ENCODE measurements at places on chromosomes 3 and 15.

DNA sequence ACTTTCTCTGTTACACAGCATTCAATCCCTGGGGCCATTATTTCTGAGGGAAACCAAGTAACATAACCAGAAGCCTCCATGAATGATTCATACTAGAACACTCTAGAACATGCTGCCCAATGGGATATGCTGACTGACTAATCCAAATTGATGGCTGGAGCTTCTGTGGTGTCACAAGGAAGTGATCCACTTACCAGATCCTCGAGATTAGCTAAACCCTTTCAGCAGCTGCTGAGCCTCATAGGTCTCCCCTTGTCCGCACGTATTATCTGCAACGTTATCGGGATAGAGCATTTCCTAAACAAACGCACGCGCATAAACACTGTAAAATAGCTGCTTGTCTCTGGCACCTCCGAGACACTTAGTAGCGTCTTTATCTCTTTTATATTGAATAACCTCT, 61.2 kb upstream of the PROK2 start:
- H3K4me3 ChIP-seq = no peak overlapping the region
- H3K27me3 ChIP-seq = no peaks in the 10 kb centered on the region
- H3K36me3 ChIP-seq = no peaks in the 10 kb centered on the region

GRCh38 chr3:57120040-57120439, 45.1 kb downstream of the IL17RD start:
- no peaks in the 10 kb centered on the region for H3K36me3 ChIP-seq
- H3K4me1 ChIP-seq = no peaks in the 10 kb centered on the region
- no peaks in the 10 kb centered on the region for H3K27me3 ChIP-seq

DNA sequence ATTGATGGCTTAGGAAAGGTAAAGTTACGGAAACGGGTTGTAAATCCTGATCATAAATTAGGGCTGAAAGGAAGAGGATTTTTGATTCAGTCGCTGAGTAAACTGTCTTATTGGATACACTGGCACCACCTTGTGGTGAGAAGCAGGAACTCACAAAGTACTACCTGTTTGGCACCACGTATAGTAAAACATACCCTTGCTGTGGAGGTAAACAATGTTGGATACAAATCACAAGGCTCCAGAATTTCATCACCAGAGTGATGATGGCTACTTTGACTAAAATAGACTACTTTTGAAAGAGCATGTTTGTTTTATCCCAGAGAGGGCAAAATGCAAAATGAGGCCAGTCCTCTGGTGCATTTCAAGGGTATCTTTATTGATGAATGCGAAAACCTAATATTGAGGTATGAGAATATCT, 216.9 kb downstream of the IGSF11 start:
- no peaks in the 10 kb centered on the region for H3K36me3 ChIP-seq
- no peak for DNase-seq
- H3K27me3 ChIP-seq = no peaks in the 10 kb centered on the region
- no peak overlapping the region for H3K27ac ChIP-seq

GRCh38 chr3:14358426-14359211, 43.8 kb upstream of the SLC6A6 start:
- H3K4me1 ChIP-seq = no peaks in the 10 kb centered on the region
- H3K27ac ChIP-seq = no peak overlapping the region
- no peaks in the 10 kb centered on the region for H3K36me3 ChIP-seq
- no peak for DNase-seq

DNA sequence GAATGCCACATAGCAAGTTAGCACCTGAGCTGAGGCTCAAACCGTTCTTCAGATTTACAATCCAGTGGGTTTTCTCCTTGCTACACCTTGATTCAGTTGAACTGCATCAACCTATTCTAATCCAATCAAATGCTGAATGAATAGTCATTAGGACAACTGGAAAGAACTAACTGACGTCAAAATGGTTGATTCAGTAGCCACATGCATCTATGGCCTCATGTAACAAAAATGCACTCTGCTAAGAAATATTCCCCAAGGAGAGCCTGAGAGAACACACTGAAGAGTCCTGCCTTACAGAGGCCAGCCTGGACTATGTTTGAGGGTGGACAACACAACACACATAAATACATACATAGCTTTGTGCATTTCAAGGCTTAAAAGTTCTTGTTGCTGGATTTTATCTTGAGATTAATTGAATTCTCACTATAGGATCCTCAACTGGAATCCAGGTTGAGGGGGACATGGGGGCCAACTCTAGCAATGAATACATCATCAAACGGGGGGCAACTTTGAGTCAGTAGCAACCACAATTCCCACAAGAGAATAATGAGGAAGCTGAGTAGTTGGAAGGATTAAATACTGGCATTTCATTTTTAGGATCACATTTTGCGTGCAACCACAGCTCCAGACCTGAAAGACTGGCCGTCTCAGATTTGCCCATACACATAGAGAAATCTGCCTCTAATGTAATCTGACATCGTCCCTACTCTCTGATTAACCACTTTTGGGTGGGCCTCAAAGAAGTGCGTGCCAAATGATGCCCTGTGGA, 280.2 kb upstream of the ICE2 start:
- DNase-seq = no peak
- H3K4me3 ChIP-seq = no peak overlapping the region
- H3K27me3 ChIP-seq = no peaks in the 10 kb centered on the region
- no peaks in the 10 kb centered on the region for H3K36me3 ChIP-seq

GRCh38 chr3:119343719-119344118, 49.5 kb downstream of the ARHGAP31 start:
- no peaks in the 10 kb centered on the region for H3K4me1 ChIP-seq
- no peaks in the 10 kb centered on the region for H3K36me3 ChIP-seq
- no peak overlapping the region for H3K27ac ChIP-seq
- DNase-seq = no peak

DNA sequence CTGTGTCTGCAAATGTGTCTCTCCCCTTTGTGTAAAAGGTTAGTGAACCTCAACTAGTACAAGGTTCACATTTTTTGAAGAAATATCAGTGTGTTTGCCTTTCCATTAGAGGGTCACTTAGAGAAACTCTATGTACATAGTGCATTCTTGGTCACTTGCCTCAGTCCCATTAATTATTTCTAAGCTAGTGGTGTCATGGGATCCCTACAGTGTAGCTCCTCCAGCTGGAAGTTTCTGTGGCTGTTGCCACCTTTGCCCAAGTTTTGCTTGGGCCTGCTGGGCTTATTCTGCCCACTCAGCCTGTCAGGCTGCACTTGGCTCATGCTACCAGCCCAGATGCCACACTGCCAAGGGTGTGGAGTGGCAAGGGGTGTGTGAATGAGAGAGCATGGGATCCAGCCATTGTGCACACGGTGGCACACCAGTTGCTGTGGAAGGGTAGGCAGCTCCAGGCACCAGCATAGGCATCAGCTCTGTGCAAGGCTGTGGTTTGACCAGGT, 161.7 kb downstream of the ARPP21 start:
- no peaks in the 10 kb centered on the region for H3K27me3 ChIP-seq
- no peak overlapping the region for H3K27ac ChIP-seq
- H3K4me3 ChIP-seq = no peak overlapping the region

- DNase-seq = no peak
- no peak overlapping the region for H3K4me3 ChIP-seq
- no peaks in the 10 kb centered on the region for H3K36me3 ChIP-seq
These were observed 79.1 kb downstream of the FOXP1 start for GRCh38 chr3:71504250-71505036.

GRCh38 chr15:64800476-64800875, 25.0 kb downstream of the PIF1 start:
- no peak overlapping the region for H3K27ac ChIP-seq
- H3K36me3 ChIP-seq = no peaks in the 10 kb centered on the region
- H3K4me3 ChIP-seq = no peak overlapping the region

GRCh38 chr3:184608209-184608608, 46.6 kb downstream of the EPHB3 start:
- no peaks in the 10 kb centered on the region for H3K36me3 ChIP-seq
- H3K27ac ChIP-seq = no peak overlapping the region
- H3K4me3 ChIP-seq = no peak overlapping the region
- peaks cover 5% of the 10 kb centered on the region for H3K4me1 ChIP-seq
- no peak for DNase-seq

DNA sequence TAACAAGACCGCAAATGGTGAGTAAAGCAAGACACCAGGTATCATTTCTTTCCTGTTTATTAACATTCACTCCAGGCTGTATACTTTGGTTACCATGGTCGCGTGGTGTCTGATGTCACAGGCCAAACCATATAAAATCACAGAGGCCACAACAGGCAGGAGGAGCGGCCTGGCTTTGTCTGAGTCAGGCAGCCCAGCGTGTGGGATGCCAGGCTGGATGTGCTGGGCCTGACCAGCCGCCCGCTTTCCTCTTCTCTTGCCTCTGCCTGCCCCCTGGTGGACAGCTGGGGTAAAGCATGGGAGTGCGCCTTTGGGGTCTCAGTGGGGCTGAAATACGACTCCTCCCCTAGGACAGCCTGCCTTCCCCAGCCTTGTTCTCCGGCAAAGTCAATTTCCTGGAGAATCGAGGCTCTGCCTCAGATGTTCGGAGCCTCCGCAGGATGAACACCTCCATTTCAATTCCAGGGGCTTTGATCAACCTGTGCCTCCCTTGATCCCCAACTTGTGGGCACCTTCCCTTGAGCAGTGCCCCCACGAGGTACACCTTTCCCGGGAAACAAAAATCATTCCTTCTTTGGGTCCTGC, 78.2 kb downstream of the CCNL1 start:
- no peaks in the 10 kb centered on the region for H3K27me3 ChIP-seq
- peaks cover 28% of the 10 kb centered on the region for H3K4me1 ChIP-seq
- H3K4me3 ChIP-seq = no peak overlapping the region
- peak; percentile 81 for DNase-seq
- no peaks in the 10 kb centered on the region for H3K36me3 ChIP-seq

DNA sequence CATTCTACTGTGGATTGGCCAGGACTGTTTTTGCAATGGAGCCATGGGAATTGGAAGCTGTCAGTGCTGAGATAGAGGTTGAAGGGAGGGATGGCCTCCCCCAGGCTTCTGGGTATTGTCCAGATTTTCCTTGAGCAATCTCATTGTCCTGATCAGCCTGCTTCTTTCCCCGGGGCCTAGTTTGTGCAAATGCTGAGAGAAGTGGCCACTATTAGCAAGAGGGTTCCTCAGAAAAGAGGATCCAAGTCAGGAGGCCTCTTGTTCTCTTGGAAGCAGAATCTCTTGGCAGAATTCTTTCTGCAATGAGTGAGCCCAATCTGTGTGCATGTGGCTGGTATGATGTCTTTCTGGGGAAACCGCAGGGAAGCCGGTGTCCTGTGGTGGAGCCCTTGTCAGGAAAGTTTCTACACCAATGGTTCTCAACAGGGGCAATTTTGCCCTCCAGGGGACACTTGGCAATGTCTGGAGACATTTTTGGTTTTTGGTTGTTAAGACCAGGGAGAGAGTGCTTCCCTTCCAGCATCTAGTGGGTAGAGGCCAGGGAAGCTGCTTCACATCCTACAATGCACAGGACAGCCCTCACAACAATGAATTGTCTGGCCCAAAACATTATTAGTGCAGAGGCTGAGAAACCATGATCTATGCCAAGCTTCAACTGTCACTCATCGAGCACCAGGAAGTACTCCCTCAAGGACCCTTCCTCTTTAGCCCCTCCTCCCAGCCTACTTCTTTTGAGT, 2.0 kb downstream of the LIPC start:
- no peaks in the 10 kb centered on the region for H3K36me3 ChIP-seq
- H3K27ac ChIP-seq = no peak overlapping the region
- no peaks in the 10 kb centered on the region for H3K27me3 ChIP-seq
- no peak overlapping the region for H3K4me3 ChIP-seq

GRCh38 chr3:13348100-13348499, 72.0 kb downstream of the NUP210 start:
- no peak for DNase-seq
- H3K27ac ChIP-seq = no peak overlapping the region
- H3K36me3 ChIP-seq = no peaks in the 10 kb centered on the region
- no peaks in the 10 kb centered on the region for H3K27me3 ChIP-seq

- no peaks in the 10 kb centered on the region for H3K27me3 ChIP-seq
- no peak overlapping the region for H3K27ac ChIP-seq
- H3K36me3 ChIP-seq = no peaks in the 10 kb centered on the region
- no peaks in the 10 kb centered on the region for H3K4me1 ChIP-seq
These were observed 35.6 kb downstream of the ALCAM start for GRCh38 chr3:105402287-105402801.

GRCh38 chr15:70826634-70827033, 27.3 kb downstream of the LARP6 start:
- peak overlapping the region; percentile 50 for H3K27ac ChIP-seq
- peak; percentile 67 for DNase-seq
- no peak overlapping the region for H3K4me3 ChIP-seq
- no peaks in the 10 kb centered on the region for H3K27me3 ChIP-seq

DNA sequence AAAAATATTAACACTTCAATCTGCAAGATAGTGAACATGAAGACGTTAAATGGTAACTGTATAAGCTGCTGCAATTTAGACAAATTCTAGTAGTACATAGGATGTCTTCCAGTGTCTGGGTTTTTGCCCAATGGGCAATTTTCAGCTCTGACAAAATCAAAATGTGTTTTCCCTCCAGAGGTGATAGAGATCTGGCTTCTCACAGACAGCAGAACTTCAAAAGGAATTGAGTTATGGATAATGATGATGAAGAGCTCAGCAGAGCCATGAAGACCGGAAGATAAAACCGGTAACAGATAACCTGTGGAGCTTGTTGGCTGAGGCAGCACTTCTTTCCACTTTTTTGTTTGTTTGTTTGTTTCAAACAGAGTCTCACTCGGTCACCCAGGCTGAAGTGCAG, 89.4 kb upstream of the NTRK3 start:
- H3K27me3 ChIP-seq = no peaks in the 10 kb centered on the region
- H3K4me3 ChIP-seq = no peak overlapping the region
- no peaks in the 10 kb centered on the region for H3K36me3 ChIP-seq

GRCh38 chr3:175737646-175738572, 878.8 kb downstream of the NAALADL2 start:
- no peaks in the 10 kb centered on the region for H3K27me3 ChIP-seq
- H3K4me1 ChIP-seq = no peaks in the 10 kb centered on the region
- H3K36me3 ChIP-seq = no peaks in the 10 kb centered on the region
- H3K4me3 ChIP-seq = no peak overlapping the region
- DNase-seq = no peak

DNA sequence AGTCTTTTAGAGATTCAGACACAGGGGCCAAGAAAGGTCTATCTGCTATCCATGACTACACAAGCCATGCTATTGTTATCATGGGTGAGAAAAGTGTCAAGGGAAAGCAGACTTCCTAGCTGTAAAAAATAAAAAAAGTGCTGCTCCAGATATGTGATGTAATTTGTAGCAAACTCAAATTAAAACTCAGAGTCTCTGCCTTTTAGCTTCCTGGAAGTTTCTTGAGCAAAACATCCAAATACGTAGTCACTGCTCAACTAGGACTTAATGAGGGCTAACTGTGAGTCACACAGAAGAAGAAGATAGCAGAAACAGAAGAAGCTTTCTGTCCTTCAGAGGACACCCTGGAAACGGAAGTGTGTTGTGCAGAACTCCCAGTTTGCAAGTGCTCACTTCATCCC, 393.4 kb upstream of the NR2F2 start:
- no peak for DNase-seq
- no peak overlapping the region for H3K4me3 ChIP-seq
- no peaks in the 10 kb centered on the region for H3K36me3 ChIP-seq
- H3K27me3 ChIP-seq = no peaks in the 10 kb centered on the region

GRCh38 chr3:30189900-30190299, 416.5 kb upstream of the TGFBR2 start:
- peaks cover 5% of the 10 kb centered on the region for H3K4me1 ChIP-seq
- no peaks in the 10 kb centered on the region for H3K36me3 ChIP-seq
- H3K27me3 ChIP-seq = no peaks in the 10 kb centered on the region
- H3K4me3 ChIP-seq = no peak overlapping the region
- DNase-seq = no peak
- H3K27ac ChIP-seq = no peak overlapping the region

Measured in gastrocnemius medialis (tissue), 4 donors.